H1 (cell line): ENCODE measurements at places on chromosomes 7 and 10. TPM values are rescaled to one million over a fixed set of nuclear protein-coding genes. Genes with fewer than 3 reads are reported as not detected.

DNA sequence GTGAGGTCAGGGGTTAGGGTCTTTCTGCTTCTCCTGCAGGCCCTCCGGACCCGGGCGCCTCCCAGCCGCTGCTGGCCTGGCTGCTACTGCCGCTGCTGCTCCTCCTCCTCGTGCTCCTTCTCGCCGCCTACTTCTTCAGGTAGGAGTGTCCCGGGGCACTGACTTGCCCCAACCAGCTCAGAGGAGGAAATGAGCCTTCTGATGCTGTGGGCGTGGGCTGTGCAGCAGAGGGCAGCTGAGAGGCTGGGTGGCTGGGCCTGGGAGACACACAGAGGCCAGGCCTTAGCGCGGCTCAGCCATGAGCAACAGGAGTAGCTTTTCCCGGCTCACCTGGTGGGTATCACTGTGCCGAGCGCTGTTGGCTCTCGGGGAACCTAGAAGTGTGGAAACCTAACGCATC lies 78.9 kb downstream of the MKI67 start:
- DNase-seq: peak; percentile 15
- no peaks in the 10 kb centered on the region for H3K27me3 ChIP-seq
- H3K36me3 ChIP-seq: no peaks in the 10 kb centered on the region

- H3K27ac ChIP-seq: no peak within 1 kb of the TSS
- no peaks in the 10 kb centered on the region; the same call in none of the 2 replicates for H3K4me1 ChIP-seq
- peak; percentile 86 for DNase-seq
- H3K36me3 ChIP-seq: no peaks in the 10 kb centered on the region
Measured at GRCh38 chr10:97849687-97850402, at the start of gene GOLGA7B. GOLGA7B (plus strand) TSS chr10:97849843; CDS start chr10:97850304, 461 bp downstream.

Gene ACSM6
- 0.27 TPM in 1 of 2 replicates, not detected in the other for total RNA-seq

- no peaks in the 10 kb centered on the region for H3K4me1 ChIP-seq
- H3K27me3 ChIP-seq: no peaks in the 10 kb centered on the region
- no peak overlapping the region for H3K27ac ChIP-seq
- no peak overlapping the region for H3K4me3 ChIP-seq
- DNase-seq: no peak
- no peaks in the 10 kb centered on the region for H3K36me3 ChIP-seq
Measured at GRCh38 chr10:6984971-6985370, 404.9 kb upstream of the PRKCQ start.

DNA sequence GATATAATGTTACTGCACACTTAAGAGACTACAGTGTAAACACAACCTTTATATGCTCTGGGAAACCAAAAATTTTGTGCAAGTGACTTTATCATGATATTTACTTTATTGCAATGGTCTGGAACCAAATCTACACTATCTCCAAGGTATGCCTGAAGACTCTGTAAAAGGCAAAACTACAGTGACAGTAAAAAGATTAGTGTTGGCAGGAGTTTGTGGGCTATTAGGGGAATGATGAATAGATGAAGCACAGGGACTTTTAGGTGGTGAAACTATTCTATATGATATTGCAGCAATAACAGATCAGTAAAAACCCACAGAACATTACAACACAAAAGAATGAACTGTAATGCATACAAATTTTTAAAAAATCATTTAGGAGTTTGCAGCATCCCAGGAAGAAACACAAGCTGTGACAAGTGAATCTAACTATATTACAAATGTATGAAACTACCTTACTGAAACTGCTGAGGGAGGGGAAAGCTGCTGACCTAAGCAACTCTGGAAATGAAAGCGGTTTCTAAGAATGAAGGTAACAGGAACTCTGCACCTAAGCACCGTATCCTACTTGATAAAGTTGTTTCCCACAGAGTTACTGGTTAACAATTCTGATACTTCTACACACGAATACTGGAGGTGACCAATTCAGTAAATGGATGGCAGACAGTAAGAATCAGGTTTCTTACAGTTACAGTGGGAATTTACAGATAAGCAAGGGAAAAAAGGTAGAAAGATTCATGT lies 82.6 kb downstream of the ATE1 start:
- no peak overlapping the region for H3K4me3 ChIP-seq
- no peak for DNase-seq
- H3K27me3 ChIP-seq: no peaks in the 10 kb centered on the region
- no peaks in the 10 kb centered on the region for H3K4me1 ChIP-seq
- peaks cover 14% of the 10 kb centered on the region for H3K36me3 ChIP-seq

DNA sequence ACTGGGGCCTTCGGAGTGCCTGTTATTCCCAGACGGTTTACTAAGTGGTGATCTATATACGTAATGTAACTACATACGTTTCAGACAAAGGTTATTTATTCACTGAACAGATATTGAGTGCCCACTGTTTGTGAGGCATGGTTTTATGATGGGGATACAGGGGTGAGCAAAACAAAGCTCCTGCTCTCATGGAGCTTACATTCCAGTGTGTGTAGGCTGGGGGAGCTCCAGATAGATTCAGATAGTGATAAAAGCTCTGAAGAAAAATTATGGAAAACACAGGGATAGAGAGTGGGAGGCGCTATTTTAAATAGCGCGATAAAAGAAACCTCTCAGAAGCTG lies 466 bp upstream of the DNAJB12 start:
- no peaks in the 10 kb centered on the region for H3K36me3 ChIP-seq
- H3K4me1 ChIP-seq: peaks cover 7% of the 10 kb centered on the region; the same call in 1 of the 2 replicates
- DNase-seq: no peak
- H3K27me3 ChIP-seq: no peaks in the 10 kb centered on the region

GRCh38 chr7:127177156-127177555 lies 75.6 kb downstream of the GRM8 start:
- no peaks in the 10 kb centered on the region for H3K4me1 ChIP-seq
- no peak overlapping the region for H3K27ac ChIP-seq
- H3K27me3 ChIP-seq: no peaks in the 10 kb centered on the region
- H3K36me3 ChIP-seq: no peaks in the 10 kb centered on the region
- H3K4me3 ChIP-seq: no peak overlapping the region
